Muscle of arm (tissue), 14 donors: ENCODE measurements at places on chromosomes 4 and X. TPM values are rescaled to one million over a fixed set of nuclear protein-coding genes. Genes with fewer than 3 reads are reported as not detected.

The GAGE1 gene
- polyA plus RNA-seq: not detected

The POU4F2 gene
- not detected for polyA plus RNA-seq

The XAGE1A gene
- not detected for polyA plus RNA-seq

The CASP6 gene
- polyA plus RNA-seq: 18.9 TPM

The DUX4 gene
- 0.21 TPM for polyA plus RNA-seq
